Jurkat, Clone E6-1 (cell line): ENCODE measurements at places on chromosomes 16 and 17.

DNA sequence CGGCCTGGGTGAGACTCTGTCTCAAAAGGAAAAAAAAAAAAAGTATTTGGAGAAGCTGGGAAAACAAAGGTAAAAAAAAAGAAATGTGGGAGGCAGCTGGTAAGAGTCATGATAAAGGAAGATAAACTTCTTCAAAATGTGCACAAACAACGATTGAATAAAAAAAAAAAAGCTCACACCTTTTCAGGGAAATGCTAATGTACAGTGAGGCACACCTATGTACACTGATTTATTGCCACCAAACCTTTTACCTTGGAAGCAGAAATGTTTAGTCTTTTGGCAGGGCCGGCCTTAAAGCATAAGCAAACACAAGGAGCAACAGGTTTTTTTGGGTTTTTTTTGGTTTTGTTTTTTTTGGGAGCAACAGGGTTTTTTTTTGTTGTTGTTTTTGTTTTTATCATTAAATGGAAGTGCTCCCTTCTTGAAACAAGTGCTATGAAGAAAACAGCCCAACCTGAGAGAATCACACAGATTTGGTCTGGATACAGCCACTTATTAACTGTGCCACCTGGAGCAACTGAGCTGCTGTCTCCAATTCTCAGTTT, 29.8 kb upstream of the KCNJ2 start:
- DNase-seq, result no peak

DNA sequence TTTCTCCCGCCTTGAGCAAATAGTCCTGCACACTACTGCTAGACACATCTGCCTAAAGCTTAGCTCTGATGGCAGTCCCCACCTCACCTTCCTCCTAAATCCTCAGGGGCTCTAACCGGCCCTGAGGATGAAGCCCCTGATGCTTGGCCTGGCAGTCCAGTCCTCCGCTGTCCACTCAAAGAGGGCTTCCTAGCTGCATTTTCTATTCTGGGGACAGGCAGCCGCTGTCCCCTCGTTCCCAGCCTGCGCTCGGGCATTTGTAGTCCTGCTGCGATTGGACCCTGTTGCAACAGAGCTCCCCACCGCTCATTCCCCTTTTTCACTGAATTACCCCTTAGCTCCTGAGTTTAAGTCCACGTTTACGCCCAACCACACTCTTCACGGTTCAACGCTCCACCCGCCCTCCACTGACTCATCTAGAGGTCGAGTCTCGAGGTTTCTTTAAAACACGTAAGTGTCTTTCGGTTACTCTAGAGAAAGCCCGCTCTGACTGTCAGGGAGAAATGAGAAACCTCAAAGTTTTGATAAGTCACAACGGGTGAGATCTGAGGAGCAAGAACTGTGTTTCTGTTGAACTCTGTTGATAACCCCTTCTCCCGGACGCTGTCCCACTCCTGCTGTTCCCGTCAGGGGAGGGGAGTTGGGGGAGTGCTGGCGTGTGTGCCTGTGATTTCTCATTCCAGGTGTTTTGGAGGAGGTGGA, 4.5 kb downstream of the CCR7 start:
- peak; percentile 63 for DNase-seq

DNA sequence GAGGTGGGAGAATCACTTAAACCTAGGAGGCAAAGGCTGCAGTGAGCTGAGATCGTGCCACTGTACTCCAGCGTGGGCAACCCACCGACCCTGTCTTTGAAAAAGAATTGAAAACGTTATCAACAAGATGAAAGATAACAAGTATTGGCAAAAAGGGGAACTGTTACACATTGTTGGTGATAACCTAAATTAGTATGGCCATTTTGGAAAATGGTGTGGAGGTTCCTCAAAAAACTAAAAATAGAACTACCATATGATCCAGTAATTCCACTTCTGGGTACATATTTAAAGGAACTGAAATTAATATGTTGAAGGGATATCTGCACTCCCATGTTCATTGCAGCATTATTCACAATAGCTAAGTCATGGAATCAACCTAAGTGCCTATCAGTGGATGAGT, 61.0 kb downstream of the ABHD15 start:
- DNase-seq, result no peak

GRCh38 chr17:38844261-38844757, 9.2 kb downstream of the RPL23 start:
- DNase-seq, result no peak

GRCh38 chr17:72171703-72172667, 51.2 kb downstream of the SOX9 start:
- DNase-seq, result no peak
